ENCODE measurements at places on chromosomes 3 and 15.
A peak's percentile ranks its signal among the peaks of the same experiment; 100 is the strongest.

GRCh38 chr3:102643546-102643945 lies 208.7 kb downstream of the ZPLD1 start:
- no peak for DNase-seq

- no peak for DNase-seq
These were observed 37.2 kb upstream of the THBS1 start for GRCh38 chr15:39543651-39544050.

- DNase-seq = no peak
These were observed 6.7 kb downstream of the IDH2 start for GRCh38 chr15:90095521-90095959.

GRCh38 chr15:89578146-89578545 lies 2.9 kb downstream of the TICRR start:
- no peak for DNase-seq

- no peak for DNase-seq
These were observed 33.1 kb upstream of the CCDC50 start for GRCh38 chr3:191296041-191296541.

GRCh38 chr3:43792904-43793303 lies 102.2 kb downstream of the ABHD5 start:
- DNase-seq = no peak

DNA sequence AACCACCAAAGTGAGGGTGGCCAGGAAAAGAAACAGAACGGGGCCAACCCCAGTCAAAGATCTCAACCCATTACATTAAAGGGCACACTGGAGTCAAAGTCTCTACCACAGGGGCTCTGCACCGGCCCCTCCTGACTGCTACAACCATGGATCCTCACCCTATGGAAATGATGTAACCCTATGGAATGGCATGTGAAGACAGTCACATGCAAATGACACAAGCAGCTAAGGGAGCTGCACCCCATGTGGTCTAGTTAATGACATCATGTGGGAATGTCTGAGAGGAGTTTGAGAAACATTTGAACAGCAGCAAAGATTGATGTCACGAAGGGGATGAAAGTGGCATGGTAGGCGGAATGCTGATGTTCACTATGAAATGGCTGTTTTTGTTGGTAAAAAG lies 298.2 kb upstream of the SLCO3A1 start:
- no peak for DNase-seq

GRCh38 chr15:39629371-39629770 lies 48.5 kb downstream of the THBS1 start:
- DNase-seq = peak; percentile 38

GRCh38 chr3:52784021-52784621 lies 6.7 kb downstream of the ITIH1 start:
- DNase-seq = no peak

DNA sequence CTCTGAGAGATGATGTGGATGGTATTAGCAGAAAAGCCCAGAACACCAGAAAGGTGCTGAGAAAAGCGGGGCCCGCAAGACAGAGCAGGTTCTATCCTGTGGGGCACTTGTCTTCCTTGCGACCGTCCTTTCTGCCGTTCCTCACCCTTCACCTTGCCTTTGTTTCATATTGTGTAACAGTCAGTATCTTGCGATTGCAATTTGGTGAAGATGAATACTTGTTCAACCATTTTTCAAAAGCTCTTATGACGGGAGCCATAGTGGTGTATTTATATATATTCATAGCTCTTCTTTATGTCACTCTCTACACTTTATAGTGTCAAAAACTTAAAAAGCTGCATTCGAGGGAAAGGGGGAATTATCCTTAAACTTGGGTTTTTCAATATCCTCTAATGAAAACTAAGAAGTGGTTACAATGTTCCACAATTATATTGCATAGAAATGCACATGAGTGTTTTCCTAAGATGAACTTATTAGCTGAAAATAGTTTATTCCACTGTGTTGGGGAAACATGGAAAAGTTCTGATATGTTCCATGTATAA lies 797 bp downstream of the MAP3K13 start:
- DNase-seq = no peak

DNA sequence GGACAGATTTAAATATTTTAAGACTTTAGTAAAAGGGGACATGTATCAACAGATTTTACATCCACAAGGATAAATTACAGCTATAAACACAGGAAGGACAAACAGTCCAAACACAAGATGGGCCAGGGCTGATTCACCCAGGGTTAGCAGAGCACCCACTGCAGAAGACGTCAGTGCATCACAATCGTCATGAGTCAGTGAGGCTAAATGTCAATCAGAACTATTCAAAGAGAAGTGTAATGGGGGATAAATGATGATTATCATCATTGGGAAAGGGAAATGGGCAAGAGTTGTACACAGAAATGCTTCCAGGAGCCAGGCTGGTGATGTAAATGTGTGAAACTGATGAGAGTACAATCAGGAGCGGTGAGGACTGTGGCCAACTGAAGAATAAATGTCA lies 226.8 kb downstream of the PLCL2 start:
- DNase-seq = no peak

DNA sequence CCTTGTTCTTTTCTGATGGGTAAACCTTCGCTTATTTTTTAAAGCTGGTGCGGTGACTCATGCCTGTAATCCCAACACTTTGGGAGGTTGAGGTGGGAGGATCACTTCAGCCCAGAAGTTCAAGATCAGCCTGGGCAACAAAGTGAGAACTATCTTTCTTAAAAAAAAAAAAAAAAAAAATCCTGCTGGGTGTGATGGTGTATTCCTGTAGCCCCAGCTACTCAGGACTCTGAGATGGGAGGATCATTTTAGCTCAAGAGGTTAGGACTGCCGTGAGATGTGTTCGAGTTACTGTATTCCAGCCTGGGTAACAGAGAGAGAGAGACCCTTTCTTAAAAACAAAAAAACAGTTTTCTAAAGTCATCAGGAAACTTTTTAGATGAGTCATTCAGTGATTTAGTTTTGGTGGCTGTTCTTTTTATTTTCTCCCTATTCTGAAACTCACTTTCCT lies 37.7 kb downstream of the SLMAP start:
- DNase-seq = no peak

- DNase-seq = no peak
These were observed 2.7 kb downstream of the ZNF662 start for GRCh38 chr3:42908675-42909074.

GRCh38 chr15:63203451-63204090 lies 14.2 kb downstream of the RAB8B start:
- DNase-seq = no peak

DNA sequence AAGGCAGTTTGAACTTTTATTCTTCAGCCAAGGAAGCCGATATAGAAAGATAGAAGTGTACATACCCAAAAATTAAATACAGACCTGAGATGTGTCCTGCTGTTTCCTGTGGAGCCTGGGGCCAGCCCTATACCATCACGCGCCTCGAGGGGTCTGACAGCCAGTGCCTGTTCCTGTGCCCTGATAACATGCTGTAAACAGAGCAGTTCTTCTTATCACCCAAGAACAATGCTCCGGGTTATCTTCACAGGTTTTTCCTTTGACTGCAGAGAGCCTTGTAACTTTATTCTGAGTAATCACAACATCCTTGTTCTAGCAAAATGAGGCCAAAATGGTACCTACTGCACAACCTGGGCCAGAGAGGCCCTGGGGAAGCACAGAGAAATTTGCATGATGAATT lies 289.7 kb upstream of the CHRM5 start:
- DNase-seq = no peak

All from stimulated activated CD4-positive, alpha-beta T cell treated with anti-CD3 and anti-CD28 coated beads, TNF-alpha, amount 100 ng/mL, for 1 hour (primary cell).